ENCODE measurements at places on chromosomes 13 and 19. TPM values are rescaled to one million over a fixed set of nuclear protein-coding genes. Genes with fewer than 3 reads are reported as not detected.

The PPM1N gene
- 1.7 TPM for total RNA-seq

The SIGLEC9 gene
- total RNA-seq: 3.1 TPM

The HSD17B14 gene
- total RNA-seq: 3.4 TPM

The ZFR2 gene
- total RNA-seq: 0.30 TPM

The KLK15 gene
- not detected for total RNA-seq

The CD22 gene
- 0.99 TPM for total RNA-seq

The CYP2A6 gene
- total RNA-seq: not detected

The DKKL1 gene
- total RNA-seq: not detected

DNA sequence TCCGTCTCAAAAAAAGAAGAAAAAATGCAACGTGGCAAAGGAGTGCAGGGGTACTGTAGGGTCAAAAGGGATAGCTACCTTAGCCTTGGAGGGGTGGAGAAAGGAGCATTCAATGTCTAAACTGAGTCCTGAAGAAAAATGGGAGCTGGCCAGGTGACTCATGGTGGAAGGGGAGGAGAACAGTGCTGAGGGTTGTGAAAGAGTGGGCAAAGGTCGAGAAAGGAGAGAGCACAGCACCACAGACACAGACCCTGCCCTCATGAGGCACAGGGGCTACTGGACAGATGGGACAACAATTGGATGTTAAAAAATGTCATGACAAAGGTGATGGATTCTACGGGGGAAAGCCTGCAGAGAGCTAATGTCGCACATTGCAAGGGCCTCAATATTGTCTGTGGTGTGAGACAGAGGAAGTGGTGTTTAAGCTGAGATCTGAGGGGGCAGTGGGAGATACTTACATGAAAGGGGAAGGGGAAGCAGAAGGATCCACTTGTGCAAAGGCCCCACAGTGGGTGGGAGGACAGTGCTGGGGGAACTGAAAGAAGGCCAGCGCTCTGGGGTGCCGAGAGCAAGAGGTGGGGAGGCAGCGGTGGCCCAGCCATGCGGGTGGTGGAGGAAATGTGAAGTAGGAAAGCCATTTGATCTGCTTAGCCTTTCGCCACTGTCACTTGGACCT lies 42.9 kb upstream of the URAD start:
- no peak for DNase-seq

DNA sequence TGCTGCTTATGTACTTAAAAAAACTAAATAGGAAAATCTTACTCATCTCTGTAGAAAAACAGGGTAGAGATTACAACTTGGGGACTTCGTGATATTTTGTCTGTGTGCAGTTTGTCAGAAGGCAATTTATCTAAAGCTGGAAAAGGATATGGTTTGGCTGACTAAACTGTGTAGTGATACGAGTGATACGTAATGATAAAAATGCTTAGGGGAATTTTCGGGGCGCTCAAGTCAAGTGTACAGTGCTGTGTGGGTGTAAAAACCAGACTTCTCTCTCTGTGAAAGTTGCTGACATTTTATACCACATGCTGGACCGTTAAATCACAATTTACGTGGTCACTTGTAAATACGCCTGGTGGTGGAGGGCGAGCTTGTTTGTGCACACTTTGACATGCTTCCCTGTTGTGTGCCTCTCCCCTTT lies 221.7 kb downstream of the KCNRG start:
- DNase-seq: no peak

- no peak for DNase-seq
Observed at GRCh38 chr13:113552786-113553434, 31.6 kb upstream of the TFDP1 start.

DNA sequence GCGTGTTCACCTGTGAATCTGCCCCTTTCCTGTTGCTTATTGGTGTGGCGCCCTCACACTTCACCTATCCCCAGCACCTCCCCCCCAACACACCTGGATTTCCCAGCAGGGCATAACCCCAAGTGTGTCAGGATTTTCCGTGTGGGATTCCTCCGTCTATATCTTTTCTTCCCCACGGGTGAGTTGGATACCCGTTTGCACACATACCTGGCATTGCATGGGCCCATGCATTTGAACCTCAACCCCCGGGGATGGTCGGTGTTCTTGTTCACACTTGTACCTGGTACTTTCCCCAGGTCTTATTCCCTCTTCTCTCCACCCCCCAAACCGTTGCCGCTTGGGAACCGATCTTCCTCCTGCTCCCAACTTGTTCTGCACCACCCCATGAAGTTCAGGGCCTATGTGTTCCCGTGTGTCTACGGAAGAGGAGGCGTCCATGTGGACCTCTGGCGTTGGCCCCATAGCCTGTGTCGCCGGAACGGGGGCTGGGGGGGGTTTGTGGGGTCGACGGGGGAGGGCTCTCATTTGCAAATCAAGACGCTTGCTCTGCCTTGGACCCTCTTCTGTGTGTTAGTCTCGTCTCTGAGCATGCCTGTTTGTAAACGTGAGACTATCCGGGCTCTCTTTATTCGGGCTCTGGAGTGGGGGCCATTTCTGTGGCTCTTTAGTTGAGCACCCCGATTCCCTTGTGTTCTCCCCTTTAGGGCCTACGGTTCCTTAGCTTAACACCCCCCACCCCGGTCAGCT lies 1.7 kb downstream of the PRR12 start:
- no peak for DNase-seq

DNA sequence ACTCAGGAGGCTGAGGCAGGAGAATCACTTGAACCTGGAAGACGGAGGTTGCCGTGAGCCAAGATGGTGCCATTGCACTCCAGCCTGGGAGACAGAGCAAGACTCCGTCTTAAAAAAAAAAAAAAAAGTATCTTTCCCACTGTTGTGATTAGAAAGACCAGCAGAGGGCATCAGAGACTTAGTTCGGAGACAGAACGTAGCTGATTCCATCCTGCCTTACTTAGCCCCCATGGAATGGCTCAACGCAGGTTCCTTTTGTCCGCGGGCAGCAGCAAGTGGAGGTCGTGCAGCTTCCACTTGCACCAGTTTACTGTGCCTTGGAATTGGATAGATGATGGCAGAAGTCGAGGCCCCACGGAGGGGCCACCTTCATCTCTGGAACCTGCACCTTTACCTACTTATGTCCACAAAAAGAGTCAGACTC lies 8.1 kb downstream of the TIMM29 start:
- peak; percentile 53 for DNase-seq

GRCh38 chr13:79585033-79585432 lies 104.1 kb downstream of the NDFIP2 start:
- no peak for DNase-seq

- DNase-seq: no peak
Observed at GRCh38 chr19:7428651-7429113, 60.2 kb downstream of the PEX11G start.

DNA sequence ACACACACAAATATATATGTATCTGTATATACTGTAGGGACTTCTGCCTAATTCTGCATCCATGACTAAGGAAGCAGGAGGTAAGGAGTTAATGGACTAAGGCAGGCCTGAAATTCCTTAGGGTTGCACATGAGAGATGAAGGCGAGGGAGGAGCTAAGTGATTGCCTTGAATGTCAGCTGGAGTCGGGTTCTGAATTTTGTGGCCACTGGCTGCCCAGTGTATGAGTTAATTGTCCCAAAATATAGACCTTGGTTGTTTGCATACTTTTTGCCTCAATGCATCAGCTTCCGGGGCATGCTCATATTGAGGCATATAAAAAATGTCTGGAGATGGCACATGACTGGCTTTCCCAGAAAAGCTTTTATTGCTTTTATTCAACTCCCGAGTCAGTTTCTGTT lies 245.5 kb downstream of the TDRD3 start:
- DNase-seq: no peak

- no peak for DNase-seq
Observed at GRCh38 chr13:112686364-112686763, 3.5 kb upstream of the ATP11A start.

GRCh38 chr19:47663911-47664771 lies 49.1 kb upstream of the EHD2 start:
- DNase-seq: no peak

- DNase-seq: peak; percentile 39
Observed at GRCh38 chr13:41708713-41709112, 251.4 kb downstream of the RGCC start.

GRCh38 chr19:15280048-15280725 lies 47.9 kb upstream of the EPHX3 start:
- DNase-seq: no peak
